ENCODE measurements at places on chromosomes 7 and 10.
A peak's percentile ranks its signal among the peaks of the same experiment; 100 is the strongest.

DNA sequence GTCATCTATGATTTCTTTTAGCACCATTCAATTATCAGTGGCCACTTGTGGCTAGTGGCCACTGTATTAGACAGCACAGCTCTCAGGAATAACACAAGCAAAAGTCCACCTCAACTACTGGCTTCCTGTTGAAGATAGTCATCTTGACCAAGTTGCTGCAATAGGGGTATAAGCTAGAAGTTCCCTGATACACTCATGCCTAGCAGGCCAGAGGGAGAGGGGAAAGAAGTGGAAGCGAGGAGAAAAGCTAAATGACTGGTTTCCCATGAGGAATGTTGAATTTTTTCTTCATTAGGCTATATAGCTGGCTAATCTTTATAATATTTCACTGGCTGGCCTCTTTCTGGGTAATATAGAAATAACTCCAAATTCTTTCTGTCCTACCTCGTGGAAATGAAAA lies 327.5 kb upstream of the MEOX2 start:
- DNase-seq, result no peak

DNA sequence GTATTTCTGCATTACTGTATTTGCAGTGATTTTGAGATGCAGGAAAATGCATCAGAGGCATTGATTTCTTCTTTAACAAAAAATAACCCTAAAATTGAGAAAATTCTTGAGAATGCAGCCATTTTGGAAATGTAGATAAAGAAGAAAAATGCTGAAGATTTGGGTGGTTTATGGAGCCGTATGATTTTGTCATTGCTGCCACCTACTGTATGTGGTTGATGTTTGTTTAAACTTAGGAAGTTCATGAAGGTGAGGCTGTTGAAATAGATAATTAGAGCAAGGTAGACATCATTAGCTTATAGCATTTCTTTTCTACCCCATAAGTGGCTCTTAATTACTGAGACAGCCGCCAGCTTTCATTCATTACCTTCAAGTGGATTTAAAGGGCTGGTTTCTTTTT lies 92.1 kb upstream of the SAMD8 start:
- no peak for DNase-seq

DNA sequence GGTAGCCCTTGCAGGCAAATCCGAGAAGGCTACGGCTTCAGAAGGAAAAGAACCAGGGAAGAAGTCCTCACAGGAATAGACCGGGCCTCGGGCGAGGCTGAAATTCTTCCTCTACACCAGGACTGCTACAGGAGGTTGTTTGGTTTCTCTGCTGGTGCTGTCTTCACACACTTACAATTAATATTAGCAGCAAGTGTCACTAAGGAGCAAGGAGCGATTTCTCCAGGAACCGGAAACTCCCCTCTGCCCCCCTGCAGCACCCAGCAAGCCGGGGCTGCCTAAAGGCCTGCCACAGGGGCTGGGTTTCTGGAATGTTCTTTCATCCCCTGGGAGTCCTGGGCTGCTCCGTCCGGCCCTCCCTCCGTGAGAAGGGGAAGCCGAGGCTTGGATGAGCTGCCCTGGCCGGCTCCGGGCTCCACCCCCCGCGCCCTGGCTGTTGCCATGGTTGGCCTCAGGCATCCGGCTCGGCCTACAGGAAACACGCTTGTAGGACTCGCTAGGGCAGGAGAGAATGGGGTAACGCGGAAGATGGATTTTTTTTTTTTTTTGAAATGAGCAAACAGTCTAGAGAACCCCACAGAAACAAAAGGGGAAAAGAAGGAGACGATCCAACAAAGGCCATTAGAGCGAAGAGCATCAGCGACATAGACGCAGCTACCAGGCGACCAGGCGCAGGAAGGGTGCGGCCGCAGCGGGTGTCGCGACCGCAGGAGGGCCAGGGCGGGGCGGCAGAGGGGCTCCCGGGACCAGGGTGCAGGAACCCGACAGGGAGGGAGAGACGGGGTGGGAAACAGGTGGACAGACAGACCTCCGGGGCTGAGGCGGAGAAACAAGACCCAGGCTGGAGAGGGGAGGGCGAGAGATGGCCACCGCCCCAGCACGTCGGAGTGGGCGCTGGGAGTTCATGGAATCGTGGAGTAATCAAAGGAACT lies 33.0 kb downstream of the EN2 start:
- peak; percentile 61 for DNase-seq

- no peak for DNase-seq
Observed at GRCh38 chr7:115559877-115560276, 470.7 kb downstream of the TFEC start.

DNA sequence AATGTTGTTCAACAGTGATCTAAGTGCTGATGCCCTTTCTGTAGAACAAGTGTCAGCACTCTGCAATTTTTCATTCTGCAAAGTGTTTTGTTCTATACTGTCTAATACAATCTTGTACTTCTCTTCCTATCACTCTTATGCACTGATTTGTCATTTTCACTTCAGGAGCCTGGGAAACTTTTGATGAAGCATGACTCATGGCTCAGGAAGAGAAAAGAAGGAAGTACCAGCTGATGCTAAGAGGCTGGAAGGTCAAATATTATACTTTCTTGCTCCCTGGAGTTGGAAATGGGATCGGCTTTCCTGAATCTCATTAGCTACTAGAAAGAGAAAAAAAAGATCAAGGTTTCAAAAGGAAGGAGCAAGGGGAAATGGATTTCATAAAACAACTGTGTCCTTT lies 45.8 kb downstream of the DGKI start:
- no peak for DNase-seq

- DNase-seq, result no peak
Observed at GRCh38 chr7:11474902-11475585, 357.0 kb downstream of the THSD7A start.

GRCh38 chr7:123609883-123610239 lies 8.2 kb downstream of the ASB15 start:
- no peak for DNase-seq

- DNase-seq, result peak; percentile 83
Observed at GRCh38 chr10:93991596-93992284, 2.0 kb upstream of the PLCE1 start.

DNA sequence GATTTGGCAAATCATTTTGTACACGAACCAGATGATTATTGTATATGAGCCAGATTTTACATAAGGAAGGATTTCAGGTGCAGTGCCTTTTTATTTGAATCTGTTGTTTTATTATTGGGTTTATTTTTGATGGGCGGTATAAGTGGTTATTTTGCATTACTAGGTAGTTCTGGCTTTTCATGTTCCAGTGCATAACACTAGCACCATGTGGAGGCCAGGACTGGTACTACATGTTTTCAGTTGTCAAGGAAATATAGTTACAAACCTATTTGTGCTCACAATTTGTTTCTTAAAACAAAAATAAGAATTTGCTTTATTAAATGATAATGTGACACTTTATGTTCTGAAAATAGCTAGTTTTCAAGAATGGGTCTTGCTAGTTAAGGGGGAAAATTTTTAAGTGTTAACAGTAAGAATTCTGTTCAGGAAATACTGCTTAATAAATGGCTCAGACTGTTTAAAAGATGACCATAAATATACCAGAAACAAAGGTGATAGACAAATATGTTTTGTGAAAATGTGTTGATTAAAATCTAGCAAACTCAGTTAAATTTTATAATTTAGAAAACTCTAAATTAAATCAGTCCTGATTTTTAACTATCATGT lies 7.1 kb upstream of the SEMA3E start:
- DNase-seq, result peak; percentile 30

- DNase-seq, result peak; percentile 19
Observed at GRCh38 chr7:674454-675410, 51.8 kb upstream of the DNAAF5 start.

- no peak for DNase-seq
Observed at GRCh38 chr7:99305473-99306260, 20.0 kb upstream of the ARPC1A start.

- DNase-seq, result no peak
Observed at GRCh38 chr7:23020742-23021401, 6.9 kb upstream of the HYCC1 start.

DNA sequence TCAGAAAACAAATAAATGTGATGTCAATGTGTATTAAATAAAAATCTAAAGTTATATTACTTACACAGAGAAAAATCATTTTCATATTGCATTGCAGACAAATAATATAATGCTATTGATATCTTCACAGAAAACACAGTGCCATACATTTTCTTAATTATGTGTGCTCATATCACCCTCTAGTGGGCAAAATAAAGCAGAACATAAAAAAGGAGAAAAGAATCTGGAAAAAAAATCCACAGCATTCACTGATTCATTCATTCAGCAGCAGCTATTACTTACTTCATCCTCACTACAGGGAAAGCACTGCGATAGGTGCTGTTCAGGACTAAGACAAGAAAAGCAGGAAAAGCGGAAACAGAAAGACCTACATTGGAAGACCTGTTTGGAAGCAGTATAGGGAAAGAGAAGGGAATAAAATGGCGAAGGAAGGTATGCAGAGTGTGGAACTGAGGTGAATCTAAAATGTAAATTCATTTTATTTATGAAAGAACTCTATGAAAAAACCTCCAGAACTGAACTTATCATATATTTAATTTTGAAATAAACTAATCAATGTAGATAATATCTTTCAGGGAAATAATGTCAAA lies 73.2 kb downstream of the POT1 start:
- DNase-seq, result no peak

DNA sequence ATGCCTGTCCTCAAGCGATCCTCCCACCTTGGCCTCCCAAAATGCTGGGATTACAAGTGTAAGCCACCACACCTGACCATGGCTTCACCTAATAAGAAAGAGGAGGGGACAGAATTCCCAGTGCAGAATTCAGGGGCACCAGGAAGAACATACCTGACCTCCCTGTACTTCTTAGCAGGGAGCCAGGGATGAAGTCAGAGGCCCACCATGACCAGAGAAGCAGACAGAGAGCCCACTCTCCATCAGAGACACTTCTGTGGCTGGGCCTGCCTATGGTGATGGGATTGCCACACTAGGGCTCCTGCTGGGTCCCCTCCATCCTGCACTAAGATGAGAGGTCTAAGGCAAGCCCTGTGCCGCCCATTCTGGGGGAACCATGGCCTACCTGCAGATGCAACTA lies 157.4 kb upstream of the LYZL2 start:
- no peak for DNase-seq

DNA sequence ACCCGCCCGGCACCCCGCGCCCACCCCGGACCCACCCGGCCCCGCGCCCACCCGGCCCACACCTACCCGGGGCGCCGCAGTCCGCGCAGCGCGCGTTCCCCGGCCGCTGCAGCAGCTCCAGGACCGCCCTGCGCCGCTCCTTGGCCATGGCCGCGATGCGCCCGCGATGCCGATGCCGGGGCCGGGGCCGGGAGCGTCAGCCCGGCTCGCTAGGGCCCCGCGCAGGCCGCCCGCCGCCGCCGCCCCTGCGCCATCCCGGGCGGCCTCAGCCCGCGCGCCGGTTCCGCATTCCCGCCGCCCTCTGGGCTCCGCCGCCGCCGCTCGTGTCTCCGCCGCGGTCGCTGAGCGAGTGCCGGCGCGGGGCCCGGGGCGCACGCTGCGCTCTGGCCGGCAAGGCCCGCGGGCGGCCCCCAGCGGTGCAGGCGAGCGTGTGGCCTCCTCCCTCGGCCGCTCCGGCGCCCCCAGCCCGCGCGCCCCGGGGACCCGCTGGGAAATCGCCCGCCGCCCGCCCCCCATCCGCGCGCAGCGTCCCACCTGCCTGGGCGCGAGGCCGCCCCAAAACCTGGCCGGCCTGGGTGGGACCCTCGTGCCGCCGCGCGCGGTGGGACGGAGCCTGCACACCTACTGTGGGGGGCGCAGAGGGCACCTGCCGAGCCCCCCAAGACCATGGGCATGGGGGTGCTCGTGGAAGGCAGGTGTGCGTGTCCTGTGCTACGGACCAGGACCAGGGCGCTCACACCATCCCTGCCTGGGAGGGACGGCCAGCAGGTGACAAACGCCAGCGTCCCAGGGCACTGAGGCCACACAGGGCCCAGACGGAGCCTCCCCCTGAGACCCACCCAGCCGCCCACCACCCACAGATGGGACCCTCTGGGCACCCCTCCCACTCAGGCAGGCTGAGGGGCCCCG lies at the start of gene ADAP1:
ADAP1 (minus strand) TSS at position 351 of the 909 bp plus-strand sequence; CDS start at position 148, 203 bp downstream.
- DNase-seq, result peak; percentile 54

DNA sequence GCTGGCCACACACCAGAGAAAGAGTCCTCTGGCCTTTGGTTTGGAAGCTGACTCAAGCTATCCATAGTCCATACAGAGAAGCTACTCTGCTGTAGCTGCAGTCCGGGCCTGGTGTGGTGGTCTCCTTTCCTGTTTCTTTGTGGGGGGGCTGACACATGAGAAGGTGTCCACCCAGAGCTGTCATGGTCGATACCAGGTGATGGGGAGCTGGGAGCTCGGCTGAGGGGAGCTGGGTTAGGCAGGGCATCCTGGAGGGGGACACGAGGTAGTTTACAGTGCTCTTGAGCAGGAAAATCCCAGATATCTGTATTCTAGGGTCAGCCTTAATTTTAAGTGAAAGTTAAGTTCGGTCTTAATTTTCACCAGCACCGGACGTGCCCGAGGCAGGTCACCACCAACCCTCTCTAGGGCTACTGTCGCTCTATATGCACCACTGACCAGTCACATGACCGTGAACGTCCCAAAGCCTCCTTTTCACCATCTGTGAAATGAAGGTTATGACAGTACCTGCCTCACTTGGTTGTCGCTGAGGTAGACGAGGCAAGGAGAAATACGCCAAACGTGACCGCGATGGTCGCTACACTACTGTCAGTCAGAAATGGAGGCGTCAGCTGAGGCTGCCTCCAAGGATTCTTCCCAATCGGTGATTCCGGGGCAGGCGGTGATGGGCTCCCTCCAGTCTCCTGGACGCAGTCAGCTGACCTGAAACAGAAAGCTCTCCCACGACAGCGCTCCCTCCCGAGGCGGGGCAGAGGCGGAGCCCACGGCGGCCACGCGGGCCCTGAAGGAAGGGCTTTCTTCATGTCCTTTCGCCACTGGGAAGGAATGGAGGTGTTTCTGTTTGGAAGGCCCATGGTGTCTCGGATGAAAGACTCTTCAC lies 69.4 kb upstream of the SHH start:
- DNase-seq, result no peak

DNA sequence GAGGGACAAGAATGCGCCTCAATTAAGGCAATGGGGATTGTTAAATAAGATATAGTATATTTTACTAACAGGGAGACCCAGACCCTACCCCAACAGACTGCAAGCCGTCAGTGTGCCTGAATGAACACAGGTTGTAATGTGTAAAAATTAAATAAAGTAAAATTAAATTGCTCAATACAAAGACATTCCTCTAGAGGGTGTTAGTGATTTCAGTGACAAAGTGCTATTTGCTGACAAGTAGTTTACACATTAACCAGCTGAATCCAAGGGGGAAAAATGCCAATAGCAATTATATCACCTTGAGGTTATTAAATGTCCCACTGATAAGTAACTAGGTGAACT lies 110.5 kb downstream of the EBF3 start:
- no peak for DNase-seq

DNA sequence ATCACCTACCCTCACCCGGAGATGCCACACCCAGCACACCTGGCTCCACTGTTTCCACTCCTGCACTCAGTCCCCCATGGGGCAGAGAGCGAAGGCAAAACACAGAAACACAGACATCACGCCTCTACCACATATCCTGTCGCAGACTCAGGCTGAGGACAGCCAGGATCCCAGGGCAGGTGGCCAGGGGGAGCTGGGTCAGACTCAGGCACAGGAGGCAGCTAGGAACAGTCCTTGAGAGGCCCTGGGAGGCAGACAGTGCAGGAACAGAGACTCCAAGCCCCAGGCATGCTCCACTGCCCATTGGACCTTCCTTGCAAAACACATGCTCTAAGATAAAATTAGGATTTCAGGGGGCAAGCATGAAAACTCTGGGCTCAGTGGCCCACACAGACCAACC lies 154.4 kb upstream of the C7orf33 start:
- DNase-seq, result no peak

GRCh38 chr7:76372984-76373833 lies 14.4 kb upstream of the YWHAG start:
- DNase-seq, result no peak

- no peak for DNase-seq
Observed at GRCh38 chr10:74760086-74760979, 66.1 kb upstream of the KAT6B start.

- no peak for DNase-seq
Observed at GRCh38 chr10:38007991-38008390, 2.5 kb upstream of the ZNF33A start.

Data from right hindlimb (tissue), 1 donor.